ENCODE measurements at places on chromosomes 5 and 9.

DNA sequence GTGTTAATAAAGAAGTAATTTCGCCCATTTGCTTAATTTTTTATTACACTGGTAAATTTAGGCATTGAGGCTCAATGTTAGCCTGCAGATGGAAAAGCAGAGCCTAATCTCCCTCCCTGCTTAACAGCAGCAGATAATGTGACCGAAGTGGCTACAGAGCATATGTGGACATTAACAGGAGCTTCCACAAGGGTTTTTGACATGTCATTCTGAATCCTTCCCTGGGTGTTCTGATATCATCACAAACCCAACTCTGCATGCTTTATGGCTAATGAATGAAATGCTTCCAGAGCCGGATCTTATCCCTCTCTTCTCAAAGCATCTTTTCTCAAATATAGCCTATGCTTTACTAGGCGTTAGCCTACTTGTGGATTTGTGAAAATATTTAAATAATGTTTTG lies 208.6 kb downstream of the CAAP1 start:
- no peak for DNase-seq

- no peak for DNase-seq
Measured at GRCh38 chr5:59557572-59557971, 336.0 kb downstream of the PDE4D start.

- no peak for DNase-seq
Measured at GRCh38 chr5:172911628-172911880, 47.7 kb upstream of the RPL26L1 start.

GRCh38 chr5:179343719-179344430 lies 1.4 kb downstream of the ADAMTS2 start:
- no peak for DNase-seq

DNA sequence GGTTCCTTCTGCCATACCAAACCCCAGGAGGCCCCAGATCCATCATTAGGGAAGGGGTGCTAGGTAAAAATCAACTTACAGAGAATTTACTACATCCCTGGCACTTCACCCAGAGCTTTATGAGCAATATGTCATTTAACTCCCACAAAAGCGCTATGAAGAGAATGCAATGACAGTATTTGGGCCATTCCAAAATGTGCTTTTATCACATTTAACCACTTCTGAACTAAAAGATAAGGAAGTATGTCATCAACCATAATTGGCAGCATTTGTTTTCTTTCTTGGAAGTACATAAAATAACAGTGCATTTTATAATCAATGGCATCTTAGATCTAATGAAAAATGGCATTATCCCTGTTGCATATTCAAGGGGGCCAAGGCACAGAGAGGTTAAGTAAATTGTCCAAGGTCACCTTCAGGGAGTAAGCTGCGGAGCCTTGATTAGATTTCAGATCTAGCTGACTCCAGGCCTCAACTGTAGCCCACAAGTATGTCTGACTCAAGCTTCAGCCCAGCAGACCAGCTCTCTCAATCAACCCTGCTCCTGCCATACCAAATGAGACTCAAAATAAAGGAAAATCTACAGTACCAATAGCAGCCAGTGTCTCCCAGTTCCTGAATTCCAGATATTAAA lies 16.5 kb downstream of the SH3TC2 start:
- DNase-seq, result no peak

- DNase-seq, result no peak
Measured at GRCh38 chr5:79990205-79990597, 861 bp downstream of the MTX3 start.

GRCh38 chr9:134969156-134970045 lies 51.7 kb upstream of the FCN1 start:
- DNase-seq, result no peak

DNA sequence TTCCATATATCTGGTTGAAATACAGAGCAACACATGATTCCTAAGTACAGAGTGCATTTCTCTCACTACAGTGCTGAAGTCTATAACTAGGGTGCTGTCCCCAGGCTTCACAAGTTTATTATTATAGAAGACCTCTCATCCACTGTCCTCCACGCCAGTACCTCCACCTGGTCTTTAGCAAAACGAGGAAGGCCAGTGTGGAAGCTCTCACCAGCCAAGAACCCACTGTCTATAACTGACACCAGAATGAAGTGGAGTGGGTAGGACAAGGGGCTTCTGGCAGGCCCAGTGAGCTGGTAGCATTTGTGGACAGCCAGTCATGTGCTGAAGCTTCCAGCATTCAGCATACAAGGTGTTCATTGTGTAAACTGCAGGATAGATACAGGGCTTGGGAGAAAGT lies 430.7 kb downstream of the GADD45G start:
- no peak for DNase-seq

- no peak for DNase-seq
Measured at GRCh38 chr5:97838214-97838613, 655.2 kb upstream of the RIOK2 start.

DNA sequence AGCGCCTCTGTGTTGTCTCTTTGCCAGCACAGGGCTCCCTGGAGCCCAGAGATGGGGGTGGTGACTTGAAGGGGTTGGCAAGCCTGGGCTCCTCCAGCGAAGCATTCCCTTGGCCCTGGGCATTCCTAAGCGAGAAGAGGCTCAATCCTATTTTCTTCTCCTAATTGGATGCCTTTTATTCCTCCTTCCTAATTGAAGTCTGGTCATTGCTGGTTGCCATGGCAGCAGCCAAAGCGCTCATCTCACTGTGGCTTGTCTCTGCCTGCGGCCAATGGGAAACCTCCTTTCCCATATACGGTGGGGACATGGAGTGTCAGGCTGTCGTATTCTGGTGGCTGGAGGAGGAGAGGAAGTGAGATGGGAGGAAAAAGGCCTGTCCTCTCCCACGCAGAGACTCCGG lies 52.3 kb upstream of the RARS1 start:
- no peak for DNase-seq

- no peak for DNase-seq
Measured at GRCh38 chr9:33249983-33250382, 10.0 kb downstream of the SPINK4 start.

DNA sequence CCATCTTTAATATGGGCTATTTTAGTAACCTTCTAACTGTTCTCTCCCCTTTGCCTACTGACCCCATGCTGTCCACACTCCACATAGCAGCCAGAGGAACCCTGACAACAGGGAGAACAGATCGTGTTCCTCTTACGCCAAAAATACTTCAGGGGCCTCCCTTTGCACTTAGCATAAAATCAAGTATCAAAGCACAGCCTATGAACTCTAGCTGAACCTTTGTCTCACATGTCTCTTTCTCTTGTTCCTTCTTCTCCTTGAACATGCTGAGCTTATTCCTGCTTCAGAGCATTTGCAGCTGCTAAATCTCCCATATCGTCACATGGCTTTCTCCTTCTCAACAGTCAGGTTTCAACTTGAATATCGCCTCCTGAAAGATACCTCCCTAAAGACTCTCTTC lies 698.8 kb upstream of the C9orf72 start:
- DNase-seq, result no peak

DNA sequence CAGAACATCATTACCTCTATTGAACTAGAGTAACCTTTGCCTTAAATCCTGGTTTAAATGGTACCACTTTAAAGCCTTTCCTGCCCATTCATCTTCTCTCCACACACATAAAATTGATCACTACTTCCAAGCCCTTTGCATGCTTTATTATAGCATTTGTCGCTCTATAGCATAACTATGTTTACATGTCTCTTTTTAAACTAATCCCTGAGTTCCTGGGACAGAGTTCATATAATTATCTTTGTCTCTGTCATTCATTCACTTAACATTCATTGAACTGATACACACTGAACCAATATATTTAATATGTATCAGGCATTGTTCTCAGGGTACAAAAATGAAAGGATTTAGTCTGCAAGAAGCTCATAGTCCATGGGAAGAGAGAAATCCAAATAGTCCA lies 37.3 kb downstream of the RECK start:
- DNase-seq, result no peak

DNA sequence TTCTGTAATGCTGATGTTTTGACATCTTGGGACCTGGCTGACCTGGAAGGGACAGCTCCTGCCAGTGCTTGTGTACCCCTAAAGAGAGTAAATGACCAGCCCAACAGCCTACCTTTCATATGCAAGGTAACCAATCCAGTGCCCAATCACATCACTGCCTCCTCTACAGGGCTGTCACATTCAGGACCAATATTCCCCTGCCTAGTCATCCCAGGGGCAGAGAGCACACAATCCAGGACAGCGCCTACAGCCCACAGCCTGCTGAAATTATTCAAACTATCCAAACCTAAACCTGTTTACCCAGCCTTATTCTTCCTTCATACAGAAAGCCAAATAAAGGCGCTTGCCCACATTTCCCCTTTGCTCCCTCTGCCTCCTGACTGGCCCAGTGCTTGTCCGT lies 284.1 kb downstream of the CTNND2 start:
- DNase-seq, result no peak

GRCh38 chr9:132945186-132946130 lies 1.0 kb upstream of the TSC1 start:
- no peak for DNase-seq

DNA sequence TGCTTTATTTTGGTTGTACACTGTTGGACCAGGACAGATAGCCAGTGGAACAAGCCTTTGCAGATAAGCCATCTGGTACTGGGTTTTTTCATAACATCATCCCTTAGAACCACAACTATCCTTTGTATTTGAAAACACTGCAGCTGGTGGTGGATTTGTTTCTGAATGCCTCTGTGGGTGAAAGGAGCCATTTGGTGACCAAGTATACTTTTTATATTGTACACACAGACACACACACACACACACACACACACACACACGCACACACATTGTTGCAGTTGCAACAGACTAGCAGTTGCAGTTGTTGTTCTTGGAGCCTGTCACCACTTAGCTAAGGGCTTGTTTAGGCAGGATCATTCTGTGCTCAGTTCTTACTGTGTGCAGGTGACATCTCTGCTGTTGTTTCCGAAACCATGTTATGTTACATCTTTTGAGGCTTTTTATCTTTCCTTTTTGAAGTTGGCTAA lies 22.9 kb upstream of the CAVIN4 start:
- DNase-seq, result no peak

- DNase-seq, result no peak
Measured at GRCh38 chr5:83848941-83849340, 128.3 kb upstream of the HAPLN1 start.

DNA sequence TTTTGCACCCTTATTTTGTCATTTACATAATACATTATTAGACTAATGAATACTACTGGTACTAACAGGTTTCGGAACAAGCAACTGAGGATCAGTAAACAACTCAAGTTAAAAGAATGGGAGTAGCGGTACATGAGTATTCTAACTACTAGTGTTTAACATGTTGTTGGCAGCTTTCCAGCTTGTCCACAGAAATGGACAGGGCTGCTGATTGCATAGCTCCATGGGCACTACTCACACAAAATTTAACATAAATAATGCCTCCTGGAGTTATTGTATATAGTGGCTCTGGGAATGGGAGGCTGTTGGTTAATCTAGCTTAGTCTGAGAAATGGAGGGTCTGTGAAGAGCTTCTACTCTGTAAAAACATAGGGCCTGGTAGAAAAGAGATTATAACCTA lies 6.7 kb downstream of the NCBP1 start:
- no peak for DNase-seq

GRCh38 chr5:137122075-137122474 lies 377.1 kb downstream of the SPOCK1 start:
- no peak for DNase-seq

- DNase-seq, result no peak
Measured at GRCh38 chr5:111738118-111738517, 18.9 kb downstream of the NREP start.

- DNase-seq, result no peak
Measured at GRCh38 chr5:150540615-150541396, 32.9 kb downstream of the NDST1 start.

DNA sequence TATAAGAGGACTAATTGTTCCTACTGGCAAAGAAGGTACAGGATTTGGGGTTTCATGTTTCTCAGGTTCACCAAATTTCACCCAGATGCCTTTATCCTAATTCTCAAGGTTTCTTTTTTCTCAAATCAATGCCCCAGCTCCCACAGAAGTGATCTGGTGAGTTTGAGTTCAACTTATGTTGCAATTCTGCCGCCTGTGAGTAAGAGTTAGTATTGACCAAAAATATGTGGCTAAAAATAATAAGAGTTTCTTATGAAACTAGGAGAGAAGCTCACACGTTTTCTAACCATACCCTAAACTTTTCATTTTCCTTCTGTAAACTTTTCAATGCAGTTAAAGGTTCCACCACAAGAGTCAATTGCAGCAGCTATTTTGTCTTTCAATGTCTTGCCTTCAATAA lies 15.1 kb downstream of the SLCO6A1 start:
- no peak for DNase-seq

DNA sequence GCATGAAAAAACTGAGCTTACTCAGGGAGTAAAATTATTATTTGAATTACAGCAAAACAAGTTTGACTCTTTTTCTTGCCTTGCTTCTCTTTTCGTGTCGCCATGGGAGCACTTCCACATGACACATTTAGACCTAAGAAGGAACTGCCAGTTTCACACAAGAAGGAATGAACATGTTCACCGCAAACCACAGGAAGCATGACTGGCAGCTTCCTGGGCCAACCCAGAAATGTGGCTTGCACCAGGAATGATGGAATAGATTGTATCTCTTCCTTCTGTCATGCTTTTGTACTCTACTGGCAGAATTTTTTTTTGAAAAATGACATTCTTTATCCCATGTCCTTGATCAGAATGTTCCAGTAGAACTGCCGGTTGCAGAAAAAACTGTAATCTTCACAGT lies 32.9 kb upstream of the MAN2A1 start:
- peak; percentile 2 for DNase-seq

GRCh38 chr5:81268521-81269196 lies 32.7 kb upstream of the ZCCHC9 start:
- DNase-seq, result no peak

DNA sequence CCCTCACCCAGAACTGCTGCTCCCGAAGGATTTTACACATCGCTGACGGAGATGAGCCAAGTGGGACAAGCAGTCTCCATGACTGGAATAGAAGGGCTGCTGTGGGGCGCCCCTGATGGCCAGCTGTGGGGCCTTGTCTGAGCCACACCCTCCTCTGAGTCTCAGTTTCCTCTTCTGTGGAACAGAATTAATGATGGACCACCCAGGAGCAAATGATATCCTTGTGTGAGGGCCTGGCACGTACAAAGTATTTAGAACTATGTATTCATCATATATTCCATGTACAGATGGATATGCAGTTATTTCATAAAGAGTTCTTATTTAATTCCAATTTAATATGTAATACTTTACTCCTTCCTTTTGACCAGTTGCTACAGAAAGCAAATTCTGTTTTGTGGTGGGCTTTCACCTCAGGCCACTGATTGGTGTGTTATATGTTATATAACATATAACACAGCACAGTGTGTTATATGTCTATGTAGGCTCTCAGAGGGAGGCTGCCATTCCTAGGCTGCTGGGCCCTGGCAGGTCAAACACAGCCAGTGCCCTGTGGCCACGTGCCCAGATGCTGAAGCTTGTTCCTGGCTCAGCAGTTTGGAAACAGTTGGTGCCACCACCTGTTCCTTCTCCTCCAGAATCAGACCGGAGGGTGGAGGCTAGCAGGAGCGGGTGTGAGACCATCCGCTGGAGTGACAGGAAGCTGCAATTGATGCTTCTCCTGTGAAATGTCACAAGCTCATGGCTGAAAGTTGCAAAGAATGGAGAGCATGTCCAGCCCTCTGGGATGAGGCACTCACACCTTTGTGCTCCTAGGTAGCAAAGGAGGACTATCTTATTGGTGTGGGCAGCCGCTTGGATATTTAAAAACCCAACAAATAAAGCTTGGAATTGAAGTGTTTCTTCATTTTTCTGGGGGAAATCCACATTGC lies 4.4 kb upstream of the FGD3 start:
- DNase-seq, result no peak

Data from stimulated activated CD8-positive, alpha-beta memory T cell treated with anti-CD3 and anti-CD28 coated beads, Interleukin-4, amount 100 ng/mL, for 4 hours (primary cell).